ENCODE measurements at places on chromosomes 4 and X. TPM values are rescaled to one million over a fixed set of nuclear protein-coding genes. Genes with fewer than 3 reads are reported as not detected.

Gene DHX15
- total RNA-seq: 167 TPM

Gene DLG3
- total RNA-seq: 21.3 TPM

Gene CXCR3
- total RNA-seq: not detected

Gene FREM3
- not detected for total RNA-seq
